ENCODE measurements at places on chromosomes 4 and X.

- DNase-seq = no peak
These were observed 2.4 kb downstream of the PPP2R2C start for GRCh38 chr4:6469898-6470501.

GRCh38 chrX:132631579-132632232 is 142.9 kb upstream of the MBNL3 start:
- DNase-seq = no peak

DNA sequence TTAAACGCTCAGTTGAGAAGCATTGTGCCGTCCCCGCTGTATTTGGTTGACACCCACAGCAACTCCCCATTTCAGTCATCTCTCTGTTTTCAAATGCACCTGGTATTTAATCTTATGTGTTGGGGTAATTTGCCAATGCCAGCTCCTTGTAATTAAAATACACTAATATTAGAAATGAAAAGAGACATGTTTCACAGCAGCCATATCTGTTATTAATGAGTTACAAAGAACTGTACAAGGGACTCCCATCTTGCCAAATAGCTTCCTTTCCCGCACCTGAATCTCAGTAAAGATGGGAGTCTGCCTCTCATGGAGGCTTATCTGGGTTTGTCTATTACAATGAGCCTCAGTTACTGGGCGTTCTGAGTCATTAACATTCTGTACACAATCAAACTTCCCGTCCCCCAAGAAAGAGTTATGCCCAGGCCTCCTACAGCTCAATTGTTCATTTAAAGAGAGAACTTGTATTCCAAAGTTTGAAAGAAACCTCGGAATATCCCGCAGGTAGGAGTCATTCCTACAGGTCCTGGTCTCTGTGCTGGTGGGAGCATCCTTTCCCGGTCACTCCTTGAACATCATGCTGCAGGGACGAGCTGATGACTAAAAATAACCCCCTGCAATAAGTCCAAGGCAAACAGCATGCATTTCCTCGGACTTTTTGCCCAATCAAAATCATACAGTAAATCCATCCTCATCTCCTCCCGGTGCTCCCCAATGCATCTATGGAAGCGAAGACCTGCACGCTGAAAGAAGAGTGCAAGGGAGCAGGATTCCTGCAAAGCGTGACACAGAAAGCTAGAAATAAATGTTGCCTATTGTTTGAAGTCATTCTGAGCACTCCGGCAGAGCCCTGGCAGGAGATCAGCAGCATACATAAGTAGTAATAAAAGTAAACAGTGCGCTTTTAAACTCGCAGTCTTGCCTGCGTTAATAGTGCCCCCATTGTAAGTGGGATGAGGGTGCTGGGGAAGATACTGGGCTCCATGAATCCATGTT is 926 bp downstream of the NDP start:
- no peak for DNase-seq

GRCh38 chr4:102580463-102580842 is 79.3 kb downstream of the NFKB1 start:
- DNase-seq = no peak

DNA sequence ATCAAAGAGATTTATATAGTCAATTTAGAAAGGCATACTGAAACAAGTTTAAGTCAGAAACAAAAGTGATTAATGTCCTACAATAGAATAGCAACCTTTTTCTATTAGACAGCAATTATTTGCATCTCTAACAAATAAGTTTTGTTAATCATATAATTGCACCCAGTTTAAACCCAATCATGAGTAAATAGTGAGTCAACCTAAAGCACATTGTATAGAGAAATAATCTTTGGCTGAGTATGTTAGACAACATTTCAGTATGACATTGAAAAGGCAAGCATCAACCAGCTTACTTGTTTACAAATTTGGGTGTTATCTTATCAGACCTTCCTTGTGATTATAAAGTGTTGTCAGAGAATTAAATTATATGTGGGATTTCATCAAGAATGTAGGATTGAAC is 209.5 kb downstream of the IL15 start:
- DNase-seq = no peak

GRCh38 chrX:23664496-23664895 is 2.8 kb upstream of the PRDX4 start:
- DNase-seq = no peak

Measured in Caco-2 (cell line).